ENCODE measurements at places on chromosomes 5 and 9. TPM values are rescaled to one million over a fixed set of nuclear protein-coding genes. Genes with fewer than 3 reads are reported as not detected.

Gene PANK3
- 67.1 TPM for polyA plus RNA-seq

Gene KCNIP1
- 13.9 TPM for polyA plus RNA-seq

Gene SCGB3A2
- polyA plus RNA-seq = not detected

Gene LYRM7
- 12.7 TPM for polyA plus RNA-seq

Gene SHISAL2B
- polyA plus RNA-seq = not detected

Gene MAP3K1
- 96.3 TPM for polyA plus RNA-seq

Gene HTR1A
- polyA plus RNA-seq = not detected

Gene OSMR
- 10.7 TPM for polyA plus RNA-seq

Gene MIGA2
- polyA plus RNA-seq = 15.6 TPM

Gene PCDHAC2
- polyA plus RNA-seq = 0.36 TPM

Gene PCDHGB6
- polyA plus RNA-seq = 6.6 TPM

Gene SLC6A18
- polyA plus RNA-seq = 0.31 TPM

Gene TAF11L4
- polyA plus RNA-seq = not detected

Gene NEURL1B
- polyA plus RNA-seq = 16.3 TPM

Gene ARPC5L
- polyA plus RNA-seq = 40.2 TPM

Gene FOXD4L5
- polyA plus RNA-seq = 0.23 TPM

Gene BTNL3
- 0.13 TPM for polyA plus RNA-seq

Gene ITGA2
- polyA plus RNA-seq = 27.8 TPM

Gene BTNL9
- 5.4 TPM for polyA plus RNA-seq

Gene PCDHB15
- polyA plus RNA-seq = 11.3 TPM

Gene FGF1
- polyA plus RNA-seq = 28.3 TPM

Gene NTNG2
- polyA plus RNA-seq = 0.46 TPM

Gene EFNA5
- 27.5 TPM for polyA plus RNA-seq

Gene ZNF454
- polyA plus RNA-seq = 5.9 TPM

Gene PSAT1
- polyA plus RNA-seq = 66.6 TPM

Gene SH3TC2
- polyA plus RNA-seq = 0.80 TPM

Gene LCN9
- polyA plus RNA-seq = not detected

Gene ZNF608
- polyA plus RNA-seq = 58.7 TPM

Gene RNF20
- 67.3 TPM for polyA plus RNA-seq

Gene FLT4
- 24.7 TPM for polyA plus RNA-seq

Gene SOWAHA
- 4.5 TPM for polyA plus RNA-seq

Gene SHOC1
- polyA plus RNA-seq = 0.85 TPM

Gene GHR
- polyA plus RNA-seq = 17.9 TPM

Gene IFNA2
- not detected for polyA plus RNA-seq

Gene TEX48
- polyA plus RNA-seq = not detected

Gene PSD2
- 1.6 TPM for polyA plus RNA-seq

Gene SPATA31D1
- polyA plus RNA-seq = not detected

Gene ENTPD2
- 2.9 TPM for polyA plus RNA-seq

Gene NIPBL
- polyA plus RNA-seq = 72.3 TPM

Gene TAF11L8
- polyA plus RNA-seq = not detected

Gene LCN2
- polyA plus RNA-seq = 0.29 TPM

Gene RASGRF2
- polyA plus RNA-seq = 2.3 TPM

Gene PCDHGA6
- polyA plus RNA-seq = 5.8 TPM

Gene NOXA1
- 4.9 TPM for polyA plus RNA-seq

Gene TAF1L
- polyA plus RNA-seq = 0.10 TPM

Gene BASP1
- 81.8 TPM for polyA plus RNA-seq

Gene EPB41L4B
- polyA plus RNA-seq = 13.4 TPM

Measured in right renal cortex interstitium (tissue), 3 donors.